Fibroblast of villous mesenchyme (primary cell): ENCODE measurements at places on chromosomes 6 and 20.
A peak's percentile ranks its signal among the peaks of the same experiment; 100 is the strongest.

- DNase-seq: no peak
Measured at GRCh38 chr6:19536838-19537237, 300.3 kb upstream of the ID4 start.

GRCh38 chr6:160421854-160422253 is 73.7 kb downstream of the SLC22A3 start:
- DNase-seq: no peak

DNA sequence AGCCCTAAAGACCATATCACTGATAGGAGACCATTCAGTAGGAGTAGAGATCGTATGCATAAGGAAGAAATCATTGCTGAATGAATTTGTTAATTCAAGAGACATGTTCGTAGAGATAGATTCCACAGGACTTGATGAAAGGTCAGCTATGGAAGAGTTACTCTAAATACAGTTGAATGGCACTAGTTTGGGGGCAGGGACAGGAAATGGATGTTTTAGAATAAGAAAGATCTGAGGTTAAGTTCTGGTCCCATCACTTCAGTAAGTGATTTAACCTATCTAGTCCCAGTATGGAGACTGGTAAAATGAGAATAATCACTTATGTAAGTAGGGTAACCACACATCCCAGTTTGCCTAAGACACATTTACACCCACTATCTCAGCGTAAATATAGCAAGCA is 2.9 kb upstream of the BFSP1 start:
- DNase-seq: no peak

DNA sequence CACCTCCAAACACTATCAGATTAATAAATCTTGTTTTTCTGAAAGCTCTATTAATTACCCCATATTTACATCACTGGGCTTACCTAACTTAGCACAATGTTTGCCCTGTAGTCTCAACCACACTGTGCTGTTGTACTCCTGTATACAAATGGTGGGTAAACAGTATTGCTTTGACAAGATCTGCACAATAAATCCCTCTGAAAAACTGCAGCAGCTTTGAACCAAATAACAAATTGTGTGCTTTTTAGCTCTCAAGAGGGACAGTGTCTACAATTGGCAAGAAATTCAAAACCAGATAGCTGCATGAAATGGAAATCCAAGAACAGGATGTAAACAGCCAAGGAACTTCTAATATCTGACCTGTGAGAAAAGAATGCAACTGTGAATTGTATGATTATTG is 10.4 kb downstream of the KIF6 start:
- DNase-seq: no peak

- DNase-seq: no peak
Measured at GRCh38 chr20:17684077-17684888, 2.2 kb upstream of the RRBP1 start.

DNA sequence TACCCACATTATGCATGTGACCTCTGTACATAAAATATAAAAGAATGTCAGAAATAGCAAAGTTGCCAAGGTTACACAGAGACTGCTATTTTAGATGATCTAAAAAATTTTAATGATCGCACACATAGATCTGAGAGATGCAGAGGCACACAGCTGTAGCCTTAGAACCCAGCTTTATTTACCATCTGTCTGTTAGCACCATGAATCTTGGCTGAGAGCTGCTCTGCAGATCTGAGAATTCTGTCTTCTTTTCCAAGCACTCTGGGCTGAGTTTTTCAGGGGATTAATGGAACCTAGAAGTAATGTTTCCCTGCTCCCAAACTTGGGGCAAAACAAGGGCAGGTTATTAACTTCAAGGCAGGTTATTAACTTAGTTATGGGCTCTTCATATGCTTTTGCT is 248.7 kb upstream of the JAG1 start:
- DNase-seq: no peak

DNA sequence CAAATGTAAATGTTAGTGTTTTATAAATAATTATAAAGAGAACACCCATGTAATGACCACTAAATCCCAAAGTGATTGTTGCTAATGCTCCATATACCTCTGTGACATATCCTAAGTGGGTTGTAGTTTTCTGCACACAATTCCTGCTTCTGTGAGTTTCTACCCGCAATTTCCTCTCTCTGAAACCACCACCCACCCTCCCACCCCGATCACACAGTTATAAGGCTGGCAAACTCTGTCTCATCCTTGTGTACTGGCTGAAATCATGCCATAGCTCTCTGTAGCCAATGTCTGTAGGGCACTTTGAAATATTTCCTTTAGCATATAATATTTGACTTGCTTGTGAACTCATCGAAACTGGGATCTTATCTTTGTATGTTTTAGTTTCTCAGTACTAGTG is 236.6 kb downstream of the PLCB1 start:
- DNase-seq: no peak

DNA sequence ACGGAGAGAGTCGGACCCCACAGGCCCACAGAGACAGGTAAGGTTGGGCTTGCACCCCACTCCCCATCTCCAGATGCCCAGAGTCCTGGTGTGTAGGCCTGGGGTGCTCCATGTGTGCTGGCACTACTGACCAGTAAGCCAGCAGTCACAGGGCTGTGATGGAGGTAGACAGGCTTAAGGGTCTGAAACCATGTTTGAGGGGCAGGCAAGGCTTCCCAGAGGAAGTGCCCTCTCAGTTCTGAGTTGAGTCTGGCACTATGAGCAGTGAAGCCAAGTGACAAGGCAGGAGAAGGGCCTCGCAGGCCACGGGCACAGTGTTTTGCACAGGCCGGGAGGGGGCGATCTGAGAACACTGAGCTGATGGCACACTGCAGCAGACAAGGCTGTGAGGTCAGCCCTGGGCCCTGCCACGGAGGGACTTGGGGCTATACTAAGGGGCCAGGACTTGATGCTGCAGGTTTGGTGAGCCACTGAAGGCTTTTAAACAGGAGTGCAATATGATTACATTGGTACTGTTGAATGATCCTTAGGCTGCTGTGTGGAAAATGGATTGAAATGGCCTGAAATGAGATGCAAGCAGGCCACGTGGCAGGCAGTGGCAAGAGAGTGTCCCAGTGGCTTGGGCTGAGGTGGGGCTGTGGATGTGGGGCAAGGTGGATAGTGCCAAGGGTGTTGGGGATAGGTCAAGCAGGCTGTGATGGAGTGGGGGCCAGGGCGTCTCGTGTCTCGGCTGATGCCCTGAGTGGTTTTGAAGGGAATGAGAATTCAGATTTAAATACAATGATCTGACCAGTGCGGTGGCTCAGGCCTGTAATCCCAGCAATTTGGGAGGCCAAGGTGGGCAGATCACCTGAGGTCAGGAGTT is 20.3 kb downstream of the TTBK1 start:
- DNase-seq: peak; percentile 65

DNA sequence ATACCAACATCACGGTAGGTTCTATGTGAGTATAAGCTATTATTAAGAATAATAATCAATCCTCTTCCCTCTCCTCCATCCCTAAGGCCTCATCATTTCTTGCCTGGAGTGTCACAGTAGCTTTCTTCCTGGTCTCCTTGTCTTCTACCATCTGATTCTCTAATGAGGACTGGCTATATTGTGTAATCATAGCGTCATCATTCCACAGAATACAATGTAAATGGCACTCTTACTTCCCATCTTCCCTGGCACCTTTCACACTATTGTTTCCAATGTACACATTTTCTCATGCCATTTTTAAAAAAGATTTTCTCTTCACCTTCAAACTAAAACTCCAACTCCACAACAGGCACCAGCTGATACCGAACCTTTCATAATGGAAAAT is 2.2 kb upstream of the BTN3A2 start:
- no peak for DNase-seq

GRCh38 chr20:1817577-1818211 is 77.5 kb upstream of the SIRPA start:
- DNase-seq: no peak

DNA sequence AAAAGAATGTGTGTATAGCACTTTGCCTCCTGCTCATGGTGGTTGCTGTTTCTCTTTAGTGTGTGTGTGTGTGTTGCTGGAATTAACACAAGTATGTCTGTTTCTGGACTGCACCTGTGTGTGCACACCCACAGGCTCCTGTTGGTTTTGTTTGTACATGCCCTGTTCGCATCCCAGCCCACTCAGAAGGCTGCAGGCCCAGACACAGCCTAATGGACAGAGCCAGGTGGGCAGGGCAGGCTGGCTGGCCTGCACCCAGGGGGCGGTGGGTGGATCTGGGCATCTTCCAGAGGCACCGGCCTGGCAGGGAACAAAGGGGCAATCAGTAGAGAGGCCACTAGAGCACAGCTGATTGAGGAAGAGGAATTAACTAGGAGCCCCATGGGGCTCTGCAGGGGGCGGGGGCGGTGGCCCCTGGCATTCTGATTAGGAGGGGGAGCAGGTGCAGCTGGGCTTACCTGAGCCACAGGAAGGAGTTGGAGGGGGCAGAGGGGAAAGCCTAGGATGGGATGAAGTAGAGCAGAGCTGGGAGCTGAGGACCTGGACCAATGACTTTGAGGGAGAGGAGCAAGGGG is 21.9 kb downstream of the CD40 start:
- DNase-seq: no peak

- no peak for DNase-seq
Measured at GRCh38 chr6:154909821-154910220, 85.3 kb upstream of the TIAM2 start.

DNA sequence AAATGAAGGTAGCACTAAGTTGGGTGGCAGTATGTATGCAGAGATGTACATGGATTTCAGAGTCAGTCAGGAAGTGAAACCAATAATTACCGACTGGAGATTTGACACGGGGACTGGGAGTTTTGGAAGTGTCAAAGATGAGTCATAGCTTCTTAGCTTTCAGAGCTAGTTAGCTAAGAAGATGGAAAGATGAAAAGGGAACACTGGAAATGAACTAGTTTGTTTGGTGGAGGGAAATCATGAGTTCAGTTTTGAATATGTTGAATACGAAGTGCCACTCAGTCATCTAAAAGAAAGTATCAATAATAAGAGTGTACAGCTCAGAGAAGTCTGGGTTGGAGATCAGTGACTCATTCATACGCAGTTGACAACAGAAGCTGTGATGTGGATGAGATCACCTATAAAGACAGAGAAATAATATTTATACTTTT is 7.5 kb downstream of the ESF1 start:
- peak; percentile 34 for DNase-seq

- no peak for DNase-seq
Measured at GRCh38 chr20:47127546-47127945, 229.0 kb downstream of the ZMYND8 start.

- no peak for DNase-seq
Measured at GRCh38 chr6:34189806-34190503, 44.1 kb upstream of the GRM4 start.

- no peak for DNase-seq
Measured at GRCh38 chr6:91267246-91267645, 680.4 kb upstream of the MAP3K7 start.

- no peak for DNase-seq
Measured at GRCh38 chr6:64990652-64991304, 716.2 kb downstream of the EYS start.

- no peak for DNase-seq
Measured at GRCh38 chr20:24628985-24629384, 159.6 kb downstream of the SYNDIG1 start.

DNA sequence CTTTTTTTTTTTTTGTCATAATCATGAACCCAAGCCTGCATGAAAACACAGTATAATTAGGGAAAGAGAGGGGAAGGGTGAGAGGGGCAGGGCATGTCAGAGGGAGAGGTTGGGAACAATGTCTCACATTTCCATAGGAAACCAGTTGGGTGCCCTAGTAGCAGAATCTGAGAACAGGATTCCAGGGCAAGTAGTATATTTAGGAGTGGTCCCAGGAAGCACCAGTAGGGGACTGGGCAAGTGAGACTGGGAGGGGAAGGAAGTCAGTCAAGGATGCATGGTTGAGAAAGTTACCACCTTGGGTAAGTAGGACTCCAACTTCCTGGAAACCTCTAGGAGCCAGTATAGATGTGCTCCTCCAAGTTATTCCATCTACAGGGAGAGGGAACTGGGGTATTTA is 88.6 kb upstream of the MAFB start:
- no peak for DNase-seq

- DNase-seq: no peak
Measured at GRCh38 chr6:26415791-26416190, 13.7 kb downstream of the BTN3A1 start.

- peak; percentile 27 for DNase-seq
Measured at GRCh38 chr20:34402461-34402860, 39.4 kb downstream of the ITCH start.

DNA sequence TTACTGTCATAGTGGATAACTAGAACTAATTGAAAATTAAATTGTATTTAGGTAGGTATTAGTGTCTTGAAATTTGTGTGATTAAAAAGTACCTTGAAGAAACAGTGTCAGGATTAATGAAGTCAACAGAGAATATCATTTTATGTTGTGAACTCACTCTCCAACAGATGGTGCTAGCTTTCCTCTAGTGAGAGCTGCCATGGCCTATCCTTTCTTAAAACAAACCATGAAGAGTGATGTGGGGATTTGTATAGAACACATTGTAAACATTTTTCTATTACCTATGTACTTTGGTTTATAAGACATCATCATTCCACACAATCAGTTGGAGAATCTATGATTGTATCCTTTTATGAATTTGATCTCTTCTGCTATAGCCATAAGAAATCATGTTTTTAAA is 4.8 kb upstream of the SRSF12 start:
- DNase-seq: peak; percentile 48

DNA sequence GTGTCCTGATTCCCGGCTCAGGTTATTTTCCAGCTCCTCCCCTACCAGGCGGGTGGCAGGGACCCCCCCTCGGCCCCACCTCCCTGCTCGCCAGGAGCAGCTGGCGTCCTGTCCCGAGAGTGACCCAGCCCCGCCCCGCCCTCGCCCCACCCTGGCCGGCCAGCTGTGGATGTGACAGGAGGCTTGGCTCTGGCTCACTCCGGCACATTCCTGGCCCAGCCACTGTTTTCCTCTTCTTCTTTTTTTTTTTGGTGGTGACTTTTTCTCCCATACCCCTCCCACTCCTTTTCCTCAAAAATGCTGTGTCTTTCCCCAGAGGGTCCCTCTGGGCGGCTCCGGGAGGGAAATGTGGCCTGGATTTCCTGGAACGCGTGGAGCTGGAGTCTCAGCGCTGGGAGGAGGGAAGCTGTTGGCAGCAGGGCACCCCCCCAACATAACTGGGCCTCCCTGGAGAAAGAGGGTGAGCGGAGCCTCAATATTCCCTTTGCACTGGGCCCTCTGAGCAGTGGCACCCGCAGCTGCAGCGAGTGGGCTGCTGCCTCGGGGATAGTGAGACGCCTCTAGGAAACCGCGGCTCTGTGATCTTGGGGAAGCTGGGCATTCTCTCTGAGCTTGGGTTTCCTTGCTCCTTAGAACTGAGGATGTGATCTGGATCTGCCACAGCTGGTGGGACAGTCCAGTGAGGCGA is 28.3 kb upstream of the CSNK2A1 start:
- DNase-seq: peak; percentile 11

GRCh38 chr20:57724610-57725405 is 15.0 kb upstream of the PMEPA1 start:
- no peak for DNase-seq

- no peak for DNase-seq
Measured at GRCh38 chr20:51442602-51443001, 99.9 kb downstream of the NFATC2 start.

DNA sequence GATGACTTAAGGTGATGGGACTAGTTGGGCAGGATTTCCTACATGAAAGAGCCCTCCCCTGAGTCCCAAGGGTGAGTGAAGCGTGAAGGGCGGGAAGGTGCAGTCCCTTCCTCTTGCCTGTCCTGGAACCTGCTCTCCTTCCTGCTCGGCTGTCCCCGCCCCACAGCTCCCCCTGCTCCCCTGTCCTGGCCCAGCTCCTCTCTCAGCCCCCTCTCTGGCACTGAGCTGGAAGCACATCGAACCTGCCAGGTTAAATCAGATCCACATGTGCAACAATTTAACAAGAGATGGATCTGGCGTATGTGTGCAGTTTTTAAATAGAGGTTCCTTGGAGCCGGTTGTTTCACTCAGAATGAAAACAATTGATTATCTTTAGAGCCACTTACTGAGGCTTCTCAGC is 95.0 kb downstream of the LRFN2 start:
- DNase-seq: no peak
